ENCODE measurements at places on chromosomes 6 and 20.

- DNase-seq = no peak
Measured at GRCh38 chr6:119249319-119249718, 100.2 kb downstream of the MAN1A1 start.

DNA sequence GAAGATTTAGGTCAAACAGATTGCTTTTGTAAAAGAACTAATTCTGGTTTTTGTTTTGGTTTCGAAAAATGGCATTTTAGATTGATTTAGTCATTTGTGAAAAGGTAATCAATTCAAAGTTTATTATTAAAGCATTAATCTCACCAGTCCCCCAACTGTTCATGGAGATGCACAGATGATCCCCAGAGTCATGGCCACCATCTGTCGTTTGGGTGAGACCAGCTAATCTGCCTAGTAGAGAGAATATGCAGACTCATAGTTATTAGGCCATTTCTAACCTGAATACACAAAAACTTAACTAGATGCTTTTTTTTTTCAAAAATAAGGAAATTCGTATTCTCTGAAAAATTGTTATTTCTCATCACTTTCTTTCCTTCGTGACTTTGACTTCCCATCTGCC, 58.1 kb downstream of the C6orf58 start:
- DNase-seq = no peak

DNA sequence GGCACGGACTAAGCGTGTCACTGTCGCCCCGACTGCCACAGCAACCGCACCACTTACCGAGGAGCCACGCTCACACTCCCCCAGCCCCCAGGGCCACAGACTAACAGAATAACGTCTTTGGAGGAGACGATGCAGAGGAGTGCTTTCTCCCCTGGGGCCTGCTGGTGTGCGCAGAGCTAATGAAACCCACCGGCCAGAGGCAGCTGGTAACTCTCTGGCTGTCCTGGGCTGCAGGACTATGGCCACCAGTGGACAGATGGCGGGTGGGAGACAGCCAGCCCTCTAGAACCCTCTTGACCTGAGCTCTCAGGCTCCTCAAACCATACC, 228.0 kb downstream of the DLL1 start:
- DNase-seq = no peak

GRCh38 chr6:131640100-131640499, 3.0 kb downstream of the ENPP3 start:
- no peak for DNase-seq

GRCh38 chr6:89630488-89630887, 8.1 kb downstream of the LYRM2 start:
- no peak for DNase-seq

DNA sequence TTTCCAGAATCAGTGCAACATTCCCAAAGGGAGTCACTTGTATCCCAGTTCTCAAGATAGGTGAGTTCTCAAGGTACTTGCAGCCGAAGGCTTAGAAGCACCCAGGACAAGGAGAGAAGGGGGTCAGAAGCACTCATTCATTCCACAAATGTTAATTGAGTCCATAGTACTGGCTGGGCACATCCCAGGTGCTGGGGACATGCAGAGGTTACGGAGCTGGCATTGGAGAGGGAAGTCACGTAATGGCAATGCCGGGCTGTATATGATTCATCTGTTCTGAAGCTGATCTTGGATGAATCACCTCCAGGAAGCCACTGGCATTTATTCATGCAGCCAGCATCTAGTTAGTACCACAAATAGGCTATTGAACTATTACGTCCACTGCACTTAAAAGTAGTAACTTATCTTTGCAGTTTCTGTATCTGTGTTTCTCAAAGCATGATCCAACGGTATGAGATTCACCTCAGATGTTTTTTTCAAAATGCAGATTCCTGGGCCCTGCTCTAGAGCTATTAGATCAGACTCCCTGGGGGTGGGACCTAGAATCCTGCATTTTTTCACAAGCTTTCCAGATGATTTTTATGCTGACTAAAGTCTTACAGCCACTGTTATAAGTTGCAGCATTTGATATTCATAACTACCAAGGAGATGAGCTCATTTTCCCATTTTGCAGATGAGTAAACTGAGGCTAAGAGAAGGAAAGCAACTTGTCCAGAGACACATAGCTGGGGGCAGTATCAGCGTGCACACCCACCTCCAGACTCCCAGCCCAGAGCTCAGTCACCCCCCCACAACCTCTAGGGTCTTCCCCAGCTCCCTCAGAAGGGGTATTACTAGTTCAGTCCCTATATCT, 44.1 kb upstream of the ID1 start:
- DNase-seq = no peak
